Mesangial cell (primary cell): ENCODE measurements at places on chromosomes 2 and 18. TPM values are rescaled to one million over a fixed set of nuclear protein-coding genes. Genes with fewer than 3 reads are reported as not detected.

Gene CEBPZOS
- total RNA-seq: 12.5 and 20.2 TPM in 2 replicates

Gene GNLY
- not detected in 2 replicates for total RNA-seq

Gene SULT1C4
- total RNA-seq: 24.3 and 90.4 TPM in 2 replicates

Gene PLEK
- total RNA-seq: under 0.01 TPM in 1 of 2 replicates, not detected in the other

Gene LHCGR
- total RNA-seq: not detected in 2 replicates

Gene SS18
- 99.6 and 104 TPM in 2 replicates for total RNA-seq

Gene TCF7L1
- total RNA-seq: 2.2 and 2.4 TPM in 2 replicates

Gene FRZB
- under 0.01 and 0.38 TPM in 2 replicates for total RNA-seq

Gene GPR75
- 0.98 and 1.1 TPM in 2 replicates for total RNA-seq

Gene ABCG5
- total RNA-seq: not detected in 2 replicates

Gene MYO3B
- total RNA-seq: not detected in 2 replicates

Gene PJVK
- total RNA-seq: 0.16 and 21.9 TPM in 2 replicates

Gene RAX
- total RNA-seq: not detected in 2 replicates

Gene CDH19
- not detected in 2 replicates for total RNA-seq

Gene PTH2R
- total RNA-seq: 2.3 TPM in 1 of 2 replicates, not detected in the other

Gene RPRM
- 0.13 TPM in 1 of 2 replicates, not detected in the other for total RNA-seq

Gene TRIM54
- total RNA-seq: not detected in 2 replicates

Gene CRYGB
- total RNA-seq: not detected in 2 replicates

Gene CDK5R2
- total RNA-seq: not detected in 2 replicates

Gene CD8B2
- not detected in 2 replicates for total RNA-seq

Gene STARD6
- 0.38 TPM in 1 of 2 replicates, not detected in the other for total RNA-seq

Gene PAIP2B
- 0.81 and 2.3 TPM in 2 replicates for total RNA-seq

Gene RALB
- 19.1 and 33.9 TPM in 2 replicates for total RNA-seq

Gene SLC4A1AP
- total RNA-seq: 15.5 and 20.5 TPM in 2 replicates

Gene MDH1B
- 0.49 and 1.4 TPM in 2 replicates for total RNA-seq

Gene FBLN7
- total RNA-seq: 0.49 and 1.9 TPM in 2 replicates

Gene SERPINB12
- not detected in 2 replicates for total RNA-seq

Gene RIT2
- total RNA-seq: not detected in 2 replicates

Gene CKAP2L
- total RNA-seq: 0.63 and 23.3 TPM in 2 replicates

Gene SLC38A11
- total RNA-seq: 3.2 TPM in 1 of 2 replicates, not detected in the other

Gene FBXO48
- total RNA-seq: 0.13 and 0.33 TPM in 2 replicates

Gene LCT
- not detected in 2 replicates for total RNA-seq

Gene LIPG
- 22.2 and 54.6 TPM in 2 replicates for total RNA-seq

Gene SERPINB13
- not detected in 2 replicates for total RNA-seq

Gene POTEI
- total RNA-seq: not detected in 2 replicates

Gene SCN2A
- under 0.01 and 0.89 TPM in 2 replicates for total RNA-seq

Gene ARHGEF4
- total RNA-seq: 1.1 and 4.4 TPM in 2 replicates

Gene DSC1
- total RNA-seq: not detected in 2 replicates

Gene CCL20
- total RNA-seq: 2.3 TPM in 1 of 2 replicates, not detected in the other

Gene MAP2
- 18.4 and 31.8 TPM in 2 replicates for total RNA-seq

Gene FAM110C
- total RNA-seq: 0.33 and 2.9 TPM in 2 replicates

Gene ALPG
- not detected in 2 replicates for total RNA-seq

Gene CCDC74B
- total RNA-seq: 8.8 and 23.8 TPM in 2 replicates
